ENCODE measurements at places on chromosomes 7 and 10.

DNA sequence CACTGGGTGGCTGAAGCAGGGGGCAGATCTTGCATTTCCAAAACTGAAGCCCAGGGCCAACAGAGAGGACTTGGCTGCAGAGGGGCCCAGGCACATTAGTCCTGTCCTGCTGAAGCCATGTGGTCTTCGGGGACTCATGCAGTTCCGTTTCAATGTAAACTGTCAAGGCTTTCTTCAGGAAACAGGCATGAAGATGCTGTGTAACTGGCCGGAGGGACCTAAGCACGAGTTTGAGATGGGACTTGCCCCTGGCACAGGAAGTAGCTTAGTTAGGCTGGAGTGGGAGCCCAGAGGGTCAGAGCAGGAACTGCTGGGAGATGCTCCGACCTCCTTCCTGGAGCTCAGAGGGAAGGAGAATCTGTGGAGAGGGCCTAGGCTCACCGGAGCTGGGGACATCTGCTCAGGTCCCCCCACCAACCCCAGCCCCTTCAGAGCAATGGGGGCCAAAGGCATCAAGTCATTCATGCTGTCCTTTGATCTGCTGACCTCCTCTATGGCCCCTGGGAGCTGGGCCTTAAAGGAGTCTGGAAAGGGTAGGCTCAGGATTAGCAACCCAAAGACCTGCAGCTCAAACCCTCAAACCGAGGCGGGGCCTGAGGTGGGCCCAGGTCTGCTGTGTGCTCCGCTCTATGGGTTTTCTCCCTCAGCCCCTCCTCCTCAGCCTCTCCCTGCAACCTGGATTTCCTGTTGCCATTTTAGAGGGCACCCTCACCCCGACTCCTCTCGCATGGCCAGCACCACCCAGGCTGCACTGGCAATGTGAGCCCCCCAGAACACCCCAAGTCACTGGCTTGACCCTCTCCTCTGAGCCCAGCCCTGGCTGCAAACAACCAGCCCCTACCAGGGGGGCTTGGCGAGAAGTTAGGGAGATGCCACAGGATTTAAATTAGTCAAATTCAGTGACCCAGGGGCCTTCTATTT lies 4.4 kb upstream of the MNX1 start:
- DNase-seq, result no peak

DNA sequence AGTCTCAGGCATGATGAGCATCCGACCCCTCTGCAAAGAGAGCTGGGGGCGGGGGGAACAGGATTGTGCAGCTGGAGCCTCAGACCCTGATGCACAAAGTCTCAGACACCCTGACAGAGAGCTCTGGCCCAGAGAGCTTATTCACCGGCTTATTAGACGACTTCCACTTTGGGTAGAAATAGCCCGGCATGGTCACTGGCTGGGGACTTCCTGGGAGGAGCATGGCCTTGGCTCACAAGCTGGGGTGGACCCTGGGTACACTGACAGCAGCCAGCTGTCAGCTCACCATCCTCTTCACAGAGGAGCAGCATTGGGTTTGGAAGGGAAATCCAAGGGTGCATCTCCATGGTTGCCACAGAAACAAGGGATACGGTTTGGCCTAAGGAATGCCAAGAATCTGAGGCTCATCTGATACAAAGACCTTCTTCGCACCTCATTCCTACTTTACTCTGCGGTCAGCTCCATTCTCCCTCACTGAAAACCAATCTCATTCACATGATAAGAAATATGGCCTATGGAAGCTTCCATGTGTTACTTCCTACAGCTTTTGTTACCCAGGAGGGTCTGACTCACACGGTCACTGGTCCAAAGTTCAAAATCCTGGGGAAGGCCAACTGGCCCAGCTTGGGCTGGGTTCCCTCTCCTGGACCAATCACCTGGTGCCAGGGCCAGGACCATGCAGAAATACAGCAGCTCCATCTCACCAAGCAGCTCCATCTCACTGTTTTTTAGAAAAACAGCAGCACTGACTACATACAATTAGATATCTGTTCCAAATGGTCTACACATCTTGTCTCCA lies 25.1 kb downstream of the ZNF467 start:
- no peak for DNase-seq

GRCh38 chr10:49382826-49383225 lies 13.1 kb downstream of the DRGX start:
- DNase-seq, result no peak

DNA sequence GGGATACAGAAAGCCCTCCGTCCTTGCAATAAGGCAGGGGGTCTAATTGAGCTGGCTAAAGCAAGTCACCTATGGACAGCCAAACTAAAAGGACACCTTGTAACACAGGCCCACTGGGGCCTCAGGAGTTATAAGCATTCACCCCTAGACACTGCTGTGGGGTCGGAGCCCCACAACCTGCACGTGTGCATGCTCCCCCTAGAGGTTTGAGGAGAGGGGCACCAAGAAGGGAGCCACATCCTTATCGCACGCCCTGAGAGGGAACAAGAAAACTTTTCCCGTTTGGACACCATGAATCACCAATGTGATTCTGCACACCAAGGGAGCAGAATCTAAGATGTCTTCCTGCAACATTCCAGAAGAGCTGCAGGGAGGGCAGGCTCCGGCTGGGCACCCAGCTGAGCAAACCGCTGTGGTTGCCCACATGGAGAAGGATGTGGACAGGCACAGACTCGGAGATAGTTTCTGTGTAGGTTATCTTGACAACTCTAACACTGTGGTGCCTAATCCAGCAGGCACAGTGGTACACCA lies 17.7 kb upstream of the TARP start:
- no peak for DNase-seq

- DNase-seq, result no peak
Measured at GRCh38 chr10:117677239-117677638, 134.7 kb downstream of the EMX2 start.

- no peak for DNase-seq
Measured at GRCh38 chr10:22159180-22159579, 58.6 kb downstream of the EBLN1 start.

DNA sequence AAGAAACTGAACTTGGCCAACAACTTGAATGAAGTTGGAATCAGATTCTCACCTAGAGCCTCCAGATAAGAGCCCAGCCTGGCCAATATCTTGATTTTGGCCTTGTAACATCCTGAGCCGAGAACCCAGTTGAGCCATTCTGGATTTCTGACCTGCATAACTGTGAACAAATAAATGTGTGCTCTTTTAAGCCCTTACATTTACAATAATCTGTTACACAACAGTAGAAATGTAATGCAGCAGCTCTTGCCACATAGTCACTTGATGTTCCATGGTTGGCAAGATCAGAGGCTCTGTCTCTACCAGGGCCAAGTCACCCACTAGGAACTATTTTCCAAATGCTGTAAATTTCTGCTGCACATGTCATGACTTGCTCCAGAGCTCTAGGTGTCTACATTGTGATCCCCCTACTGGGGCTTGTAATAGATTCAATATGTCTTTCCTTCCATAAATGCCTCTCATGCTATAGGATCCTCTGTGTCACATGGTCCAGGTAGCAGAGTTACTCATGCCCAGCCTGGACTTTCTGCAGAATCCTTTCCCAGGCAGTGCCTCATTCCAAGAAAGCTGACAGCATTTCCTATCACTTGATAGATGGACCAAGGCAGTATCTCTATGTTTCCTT lies 11.4 kb upstream of the RBM20 start:
- no peak for DNase-seq

DNA sequence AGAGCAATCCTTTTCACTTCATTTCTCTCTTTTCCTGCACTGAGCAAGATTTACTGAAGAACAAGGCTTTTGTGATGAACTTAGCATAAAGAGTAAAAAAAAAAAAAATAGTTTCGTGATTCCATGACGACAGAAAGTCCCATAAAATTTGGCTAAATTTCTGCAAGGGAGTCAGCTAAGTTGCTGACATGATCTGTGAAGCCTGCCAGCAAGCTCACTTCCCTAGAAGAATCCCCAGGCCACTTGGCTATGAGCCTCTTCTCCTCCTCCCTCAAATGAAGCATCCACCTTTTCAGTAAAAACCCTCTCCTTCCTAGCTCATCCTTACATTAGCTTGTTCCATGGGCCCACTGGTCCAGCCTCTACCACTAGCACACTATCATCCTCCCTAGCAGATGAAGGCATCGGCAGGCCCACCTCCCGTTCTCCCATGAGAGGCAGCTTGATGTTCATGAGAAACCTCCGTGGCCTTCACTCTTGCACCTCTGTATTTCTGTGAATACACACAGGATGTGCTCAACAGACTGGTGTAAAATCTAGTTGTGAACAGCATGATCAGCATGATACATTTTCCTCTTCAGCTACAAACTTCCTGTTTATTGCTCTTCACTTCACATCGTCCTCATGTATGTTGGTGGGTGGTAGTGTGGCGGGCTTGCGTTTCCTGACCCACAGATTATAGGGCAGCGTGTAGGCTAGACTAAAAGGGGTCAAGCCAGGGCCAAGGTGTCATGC lies 30.9 kb downstream of the GIMAP8 start:
- no peak for DNase-seq

GRCh38 chr7:5193880-5194279 lies 3.8 kb downstream of the WIPI2 start:
- DNase-seq, result no peak

DNA sequence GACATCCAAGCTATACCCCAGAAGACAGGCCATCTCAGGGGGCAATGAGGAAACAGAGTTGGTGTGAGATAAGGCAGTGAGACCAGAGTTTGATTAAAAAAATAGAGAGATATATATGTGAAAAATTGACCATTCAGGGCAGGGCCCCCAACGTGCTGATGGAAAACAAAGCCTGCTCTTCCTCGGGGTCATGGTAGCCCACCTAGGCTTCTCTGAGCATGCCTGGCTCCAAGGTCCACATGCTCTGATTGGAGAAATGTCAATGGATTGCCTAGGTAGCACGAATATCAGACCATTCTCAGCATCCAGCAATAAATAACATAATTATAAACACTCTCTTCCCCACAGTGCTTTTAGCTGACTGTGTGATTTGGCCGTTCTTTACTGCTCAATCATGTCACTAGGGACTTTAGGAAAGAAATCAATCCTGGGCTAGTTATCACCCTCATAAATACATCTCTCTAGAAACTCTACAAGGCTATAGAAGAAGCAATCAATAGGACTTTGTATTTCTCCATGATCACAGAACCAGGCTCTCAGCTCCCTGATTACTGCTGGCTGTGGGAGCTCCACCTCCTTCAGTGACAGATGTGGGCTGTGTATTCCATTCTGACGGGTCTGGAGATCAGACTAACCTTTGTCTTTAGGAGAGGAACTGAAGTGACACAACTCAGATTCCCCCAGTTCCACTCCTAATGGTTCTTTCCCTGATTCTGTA lies 766.4 kb downstream of the GRID1 start:
- no peak for DNase-seq

- DNase-seq, result no peak
Measured at GRCh38 chr10:79182781-79183467, 114.2 kb downstream of the ZMIZ1 start.

GRCh38 chr10:112958275-112958995 lies 8.4 kb downstream of the TCF7L2 start:
- DNase-seq, result no peak

DNA sequence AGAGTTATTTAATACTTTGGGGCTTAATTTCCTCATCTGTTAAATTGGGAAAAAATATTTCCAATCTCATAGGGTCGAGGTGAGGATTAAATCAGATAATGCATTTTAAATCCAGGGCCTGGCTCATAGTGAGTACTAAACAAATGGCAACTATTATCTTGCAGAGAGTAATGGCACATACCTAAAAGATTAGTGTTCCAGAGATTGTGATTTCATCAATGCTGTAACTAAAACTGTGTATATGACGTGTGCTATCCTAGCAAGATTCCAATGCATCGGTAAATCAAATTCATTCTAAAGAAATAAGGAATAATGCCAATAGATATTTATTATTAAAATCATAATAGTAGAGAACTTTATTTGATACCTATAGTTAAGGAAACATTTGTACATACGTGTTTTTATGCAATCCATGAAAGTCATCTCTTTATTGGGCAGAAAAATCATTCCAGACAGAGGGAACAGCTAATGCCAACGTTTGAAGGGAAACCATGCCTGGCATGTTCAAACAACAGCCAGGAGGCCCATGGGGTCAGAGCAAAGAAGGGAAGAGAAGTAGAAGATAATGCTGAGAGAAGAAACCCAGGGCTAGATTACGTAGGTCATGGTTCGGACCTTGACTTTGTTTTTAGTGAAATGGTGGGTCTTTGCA lies 174.8 kb upstream of the AGR3 start:
- DNase-seq, result no peak

GRCh38 chr10:60714233-60714632 lies 64.0 kb upstream of the CDK1 start:
- DNase-seq, result no peak

DNA sequence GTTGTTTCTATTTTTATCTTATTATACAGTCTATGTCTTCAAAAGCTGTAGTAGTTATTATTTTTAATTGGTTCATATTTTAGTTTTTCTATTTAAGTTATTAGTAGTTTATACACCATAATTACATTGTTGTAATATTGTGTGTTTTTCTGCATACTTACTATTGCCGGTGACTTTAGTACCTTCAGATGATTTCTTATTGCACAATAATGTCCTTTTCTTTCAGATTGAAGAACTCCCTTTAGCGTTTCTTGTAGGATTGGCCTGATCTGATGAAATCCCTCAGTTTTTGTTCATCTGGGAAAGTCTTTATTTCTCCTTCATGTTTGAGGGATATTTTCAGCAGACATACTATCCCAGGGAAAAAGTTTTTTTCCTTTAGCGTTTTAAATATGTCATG lies 74.3 kb upstream of the CREB5 start:
- no peak for DNase-seq

- no peak for DNase-seq
Measured at GRCh38 chr10:89242840-89243568, 8.6 kb downstream of the LIPA start.

GRCh38 chr7:44212581-44213184 lies 11.9 kb downstream of the YKT6 start:
- no peak for DNase-seq

DNA sequence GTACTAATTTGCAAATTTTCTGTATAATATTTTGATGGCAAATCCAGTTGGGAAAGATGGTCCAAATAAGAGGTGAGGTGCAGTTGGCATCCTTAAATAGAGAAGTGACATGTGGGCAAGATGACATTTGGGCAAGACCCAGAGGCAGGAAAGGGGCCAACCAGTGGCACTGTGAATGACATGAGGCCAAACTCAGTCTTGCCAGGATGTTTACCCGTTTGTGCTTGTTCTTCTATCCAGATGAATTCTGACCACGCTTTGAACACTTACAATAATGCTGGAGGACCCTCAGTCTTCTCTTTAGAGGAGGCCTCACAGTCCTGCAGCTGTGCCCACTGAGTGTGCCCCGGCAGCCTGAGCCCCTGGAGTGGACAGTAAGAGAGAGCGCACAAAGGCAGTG lies 45.1 kb downstream of the KCNMA1 start:
- no peak for DNase-seq

DNA sequence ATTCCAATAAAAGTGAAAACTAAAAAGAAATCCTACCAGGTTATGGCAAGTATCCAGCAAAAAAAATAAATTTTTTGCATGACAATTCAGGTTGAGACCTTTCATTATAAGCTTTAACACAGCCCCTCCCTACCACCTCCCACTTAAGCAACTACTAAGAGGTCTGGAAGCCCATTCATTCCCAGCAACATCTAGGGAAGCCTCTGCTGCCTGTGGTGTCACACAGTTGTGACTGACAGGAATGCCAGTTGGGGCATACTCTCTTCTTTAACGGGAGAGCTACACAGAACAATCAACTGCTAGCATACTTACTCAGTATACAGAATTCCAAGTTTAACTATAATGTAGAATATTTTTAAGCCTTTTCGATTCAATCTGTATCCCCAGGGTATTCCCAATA lies 27.8 kb downstream of the ABI1 start:
- DNase-seq, result no peak

GRCh38 chr7:144529269-144529926 lies 125.9 kb upstream of the NOBOX start:
- DNase-seq, result peak; percentile 21
